ENCODE measurements at places on chromosomes 12 and 14.

GRCh38 chr12:45509187-45509586 lies 220.3 kb upstream of the ARID2 start:
- DNase-seq = no peak

DNA sequence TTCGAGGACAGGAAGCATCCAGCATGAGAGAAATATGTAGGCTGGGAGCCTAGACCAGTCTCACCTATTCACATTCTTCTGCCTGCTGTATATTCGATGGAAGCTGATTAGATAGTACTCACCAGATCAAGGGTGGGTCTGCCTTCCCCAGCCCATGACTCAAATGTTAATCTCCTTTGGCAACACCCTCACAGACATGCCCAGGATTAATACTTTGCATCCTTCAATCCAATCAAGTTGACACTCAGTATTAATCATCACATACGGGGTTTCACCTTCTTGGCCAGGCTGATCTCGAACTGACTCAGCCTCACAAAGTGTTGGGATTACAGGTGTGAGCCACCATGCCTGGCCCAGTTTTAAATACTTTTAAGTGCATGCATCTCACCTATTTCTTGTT lies 30.5 kb upstream of the SLC10A1 start:
- no peak for DNase-seq

DNA sequence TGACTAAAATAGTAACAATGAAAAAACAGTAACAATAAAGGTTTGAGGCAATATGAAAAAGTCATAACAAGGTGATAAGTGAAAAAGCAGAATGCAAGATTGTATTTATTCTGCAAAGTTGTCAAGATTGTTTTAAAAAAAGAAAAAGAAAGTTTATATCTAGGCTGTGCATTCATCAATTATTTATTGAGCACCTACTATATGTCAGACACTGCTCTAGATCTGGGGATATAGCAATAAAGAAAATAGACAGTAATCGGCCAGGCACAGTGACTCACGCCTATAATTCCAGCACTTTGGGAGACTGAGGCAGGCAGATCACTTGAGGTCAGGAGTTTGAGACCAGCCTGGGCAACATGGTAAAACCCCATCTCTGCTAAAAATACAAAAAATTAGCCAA lies 3.8 kb downstream of the PLA2G1B start:
- no peak for DNase-seq

DNA sequence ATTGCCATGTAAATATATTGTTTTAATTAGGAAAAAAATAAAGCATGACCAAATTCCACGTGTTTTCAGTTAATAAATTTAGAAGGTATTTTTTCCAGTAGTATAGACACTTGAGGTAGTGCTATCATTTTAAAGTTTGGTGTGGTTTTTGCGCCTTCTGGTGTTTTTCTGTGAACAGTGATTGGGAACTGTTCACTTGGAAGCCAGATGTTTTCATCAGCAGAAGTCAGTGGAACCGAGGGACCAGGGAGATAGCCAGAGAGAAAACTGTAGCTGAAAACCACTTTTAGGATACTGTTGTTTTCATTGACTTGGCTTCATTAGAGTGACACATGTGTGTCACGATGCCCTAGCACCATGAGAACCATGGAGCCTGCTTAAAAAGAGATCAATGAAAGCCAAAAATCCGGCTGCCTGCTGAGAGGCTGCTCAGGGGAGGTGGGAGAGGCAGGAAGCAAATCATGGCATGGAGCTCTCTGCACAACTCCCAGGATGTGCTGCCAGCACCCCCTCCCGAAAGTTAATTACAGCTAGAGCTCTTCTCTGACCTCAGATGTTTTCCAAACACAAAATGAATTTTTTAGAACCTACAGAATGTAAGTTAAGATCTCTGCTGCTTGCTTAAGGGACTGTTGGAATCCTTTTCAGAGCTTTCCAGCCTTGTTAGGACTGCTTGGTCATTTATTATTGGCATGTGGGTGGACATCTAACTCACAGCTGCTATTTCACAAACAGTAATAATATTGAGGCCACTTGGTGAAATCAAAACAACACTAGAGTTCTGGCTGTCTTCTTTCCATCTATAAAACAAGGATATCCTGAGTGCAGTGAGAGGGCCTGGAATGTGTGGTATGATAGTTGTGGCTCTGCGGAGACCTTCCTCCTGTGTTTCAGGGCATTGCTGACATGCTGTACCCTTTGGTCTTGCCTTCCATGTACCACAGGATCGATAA lies 192.3 kb downstream of the ANO4 start:
- no peak for DNase-seq

DNA sequence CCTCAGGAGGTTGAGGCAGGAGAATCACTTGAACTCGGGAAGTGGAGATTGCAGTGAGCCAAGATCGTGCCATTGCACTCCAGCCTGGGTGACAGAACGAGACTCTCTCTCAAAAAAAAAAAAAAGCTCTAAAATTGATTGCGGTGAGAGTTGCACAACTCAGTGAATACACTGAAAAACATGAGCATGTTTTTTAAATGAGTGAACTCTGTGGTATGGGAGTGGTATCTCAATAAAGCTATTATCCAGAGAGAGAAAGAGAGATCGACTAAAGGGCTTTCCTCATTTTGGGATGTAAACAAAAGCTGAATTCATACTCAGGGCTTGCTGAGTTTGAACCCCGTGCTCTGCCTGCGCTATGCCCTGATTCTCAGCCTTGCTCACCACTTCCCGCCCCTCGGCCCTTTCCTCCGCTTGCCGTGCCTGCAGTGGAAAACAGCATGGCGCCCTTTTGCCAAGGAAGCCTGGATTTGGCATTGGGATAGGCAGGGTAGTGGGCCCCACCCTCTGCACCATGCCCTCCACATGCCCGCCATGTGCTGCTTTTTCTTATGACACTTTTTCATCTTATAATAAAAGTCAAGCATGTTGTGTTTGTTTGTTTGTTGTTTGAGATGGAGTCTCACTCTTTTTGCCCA lies 102.5 kb downstream of the LGMN start:
- no peak for DNase-seq

- no peak for DNase-seq
Observed at GRCh38 chr12:103944964-103945363, 14.8 kb downstream of the HSP90B1 start.

- no peak for DNase-seq
Observed at GRCh38 chr14:37544407-37544806, 50.6 kb downstream of the FOXA1 start.

- DNase-seq = no peak
Observed at GRCh38 chr14:101132051-101132571, 228.6 kb upstream of the RTL1 start.

DNA sequence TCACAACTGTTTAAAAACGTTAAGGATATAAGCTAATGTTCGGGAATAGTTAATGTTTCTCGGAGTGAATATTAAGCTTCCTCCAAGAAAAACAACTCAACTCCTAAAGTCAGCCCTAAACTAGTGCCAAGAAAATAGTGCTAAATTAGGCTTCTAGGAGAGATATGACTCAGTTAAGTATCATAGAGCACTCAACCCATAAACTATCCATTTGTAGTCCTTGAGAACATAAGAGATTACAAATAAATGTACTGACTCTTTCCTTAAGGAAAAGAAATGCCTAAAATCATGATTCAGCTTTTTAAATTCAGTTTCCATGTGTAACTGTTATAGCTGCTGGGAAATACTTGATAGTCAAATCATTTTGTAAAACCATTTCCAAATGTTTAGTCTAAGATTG lies 117.1 kb downstream of the HMGA2 start:
- no peak for DNase-seq

DNA sequence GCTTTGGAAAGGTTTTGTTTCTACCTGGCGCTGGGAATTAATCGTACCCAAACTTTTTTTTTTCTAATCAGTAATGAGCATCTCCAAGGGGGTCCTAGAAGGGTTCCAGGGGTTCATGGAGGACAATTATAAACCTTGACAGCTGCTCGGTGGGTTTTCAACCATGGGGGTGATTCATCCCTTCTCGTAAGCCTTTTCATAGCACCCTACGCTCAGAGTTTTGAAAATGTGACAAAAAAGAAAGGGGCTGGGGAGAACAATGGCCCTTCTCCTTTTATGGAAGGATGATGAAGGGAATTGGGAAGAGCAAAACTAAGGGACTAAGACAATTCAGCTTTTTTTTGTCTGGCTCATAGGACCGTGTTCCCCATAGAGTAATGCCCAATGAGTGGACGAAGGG lies 196.7 kb downstream of the ZFP36L1 start:
- DNase-seq = no peak

DNA sequence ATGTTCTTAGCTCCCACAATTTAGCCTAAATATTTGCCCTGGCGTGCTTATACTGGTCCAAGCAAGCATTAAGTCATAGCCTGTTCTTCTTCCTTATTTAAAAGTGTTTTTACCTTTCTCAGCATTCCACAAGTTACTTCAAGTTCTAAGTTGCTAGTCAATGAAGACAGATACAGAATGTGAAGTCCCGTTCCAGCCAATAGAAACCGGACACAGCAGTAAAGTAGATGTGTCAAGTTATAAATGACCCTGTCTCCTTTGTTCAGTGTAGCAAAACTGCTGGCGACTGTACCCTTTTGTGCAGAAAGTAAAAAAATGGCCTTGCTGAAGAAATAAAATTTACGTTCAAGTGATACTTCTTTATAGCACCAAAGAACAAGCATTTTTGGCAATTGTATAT lies 3.9 kb downstream of the SNAPC1 start:
- no peak for DNase-seq

- DNase-seq = no peak
Observed at GRCh38 chr12:105733579-105733978, 403.1 kb downstream of the C12orf75 start.

- DNase-seq = no peak
Observed at GRCh38 chr14:101129521-101130167, 226.1 kb upstream of the RTL1 start.

- no peak for DNase-seq
Observed at GRCh38 chr12:70853326-70853725, 67.2 kb downstream of the PTPRR start.

DNA sequence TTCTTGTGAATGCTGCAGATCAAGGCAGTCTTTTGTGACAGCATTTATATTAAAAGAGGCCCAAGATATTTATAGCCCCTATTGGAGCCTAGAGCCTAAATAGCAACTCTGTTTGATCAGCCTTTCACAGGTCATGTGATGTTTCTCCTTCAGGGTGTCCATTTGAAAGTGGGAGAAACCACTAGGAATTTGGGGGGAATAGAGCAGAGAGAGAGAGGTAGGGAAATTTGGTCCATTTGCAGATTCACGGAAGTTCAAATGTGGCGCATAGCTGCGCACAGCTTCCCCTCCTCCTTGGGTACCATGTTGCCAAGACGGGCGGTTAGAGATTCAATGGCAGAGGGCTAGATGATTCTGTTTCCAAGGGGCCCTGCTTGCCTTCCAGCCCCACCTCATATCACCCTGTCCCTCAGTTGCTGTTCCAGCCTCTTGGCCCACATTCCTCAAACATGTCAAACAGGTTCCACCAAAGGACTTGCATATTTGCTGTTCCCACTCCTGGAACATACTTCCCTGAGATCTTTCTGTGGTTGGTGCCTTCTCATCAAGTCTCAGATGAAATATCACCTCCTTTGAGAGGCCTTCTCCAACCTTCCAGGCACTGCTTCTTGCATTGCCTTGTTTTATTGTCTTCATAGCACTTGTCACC lies 220.8 kb downstream of the CHST11 start:
- no peak for DNase-seq

DNA sequence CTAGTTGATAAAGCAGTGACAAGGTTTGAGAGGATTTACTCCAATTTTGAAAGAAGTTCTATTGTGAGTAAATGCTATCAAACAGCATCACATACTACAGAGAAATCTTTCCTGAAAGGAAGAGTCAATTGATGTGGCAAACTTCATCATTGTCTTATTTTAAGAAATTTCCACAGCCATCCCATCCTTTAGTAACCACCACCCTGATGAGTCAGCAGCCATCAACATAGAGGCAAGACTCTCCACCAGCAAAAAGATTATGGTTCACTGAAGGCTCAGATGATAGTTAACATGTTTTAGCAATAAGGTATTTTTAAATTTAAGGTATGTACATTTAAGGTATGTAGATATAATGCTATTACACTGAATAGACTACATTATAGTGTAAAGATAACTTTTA lies 122.1 kb upstream of the ARHGAP5 start:
- DNase-seq = no peak

DNA sequence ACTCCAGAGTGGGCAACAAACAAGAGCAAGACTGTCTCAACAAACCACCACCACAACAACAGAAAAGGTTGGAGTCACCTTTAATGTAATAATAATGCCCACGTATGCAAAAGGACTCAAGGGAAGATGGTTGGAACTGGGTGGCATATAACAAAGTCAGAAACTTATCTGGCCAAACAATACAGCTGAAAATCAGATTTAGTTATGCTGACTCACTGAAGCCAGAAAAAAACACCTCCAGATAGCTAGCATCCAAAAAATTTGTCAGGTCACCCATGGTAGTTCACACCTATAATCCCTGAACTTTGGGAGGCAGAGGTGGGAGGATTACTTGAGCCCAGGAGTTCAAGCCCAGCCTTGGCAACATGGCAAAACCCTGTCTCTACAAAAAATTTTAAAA lies 24.4 kb downstream of the SLC11A2 start:
- no peak for DNase-seq

- DNase-seq = no peak
Observed at GRCh38 chr14:101973356-101973755, 9.0 kb downstream of the DYNC1H1 start.

- no peak for DNase-seq
Observed at GRCh38 chr14:29805415-29806123, 122.1 kb downstream of the PRKD1 start.

DNA sequence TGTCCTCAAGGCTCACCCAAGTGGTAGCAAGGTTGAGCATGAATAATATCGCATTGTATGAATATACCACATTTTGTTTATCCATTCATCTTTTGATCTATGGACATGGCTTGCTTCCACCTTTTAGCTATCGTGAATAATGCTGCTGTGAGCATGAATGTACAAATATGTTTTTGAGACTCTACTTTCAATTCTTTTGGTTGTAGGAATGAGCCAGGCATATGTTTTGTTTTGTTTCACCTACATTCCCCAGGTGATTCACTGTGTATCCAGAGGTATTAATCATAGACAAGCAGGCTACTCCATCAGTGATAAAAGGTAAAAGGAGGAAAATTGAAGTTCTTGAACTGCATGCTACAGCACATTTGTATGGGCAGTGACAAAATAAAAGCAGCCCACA lies 35.8 kb downstream of the CDKL1 start:
- no peak for DNase-seq

- DNase-seq = no peak
Observed at GRCh38 chr12:114025935-114026334, 59.8 kb upstream of the RBM19 start.

DNA sequence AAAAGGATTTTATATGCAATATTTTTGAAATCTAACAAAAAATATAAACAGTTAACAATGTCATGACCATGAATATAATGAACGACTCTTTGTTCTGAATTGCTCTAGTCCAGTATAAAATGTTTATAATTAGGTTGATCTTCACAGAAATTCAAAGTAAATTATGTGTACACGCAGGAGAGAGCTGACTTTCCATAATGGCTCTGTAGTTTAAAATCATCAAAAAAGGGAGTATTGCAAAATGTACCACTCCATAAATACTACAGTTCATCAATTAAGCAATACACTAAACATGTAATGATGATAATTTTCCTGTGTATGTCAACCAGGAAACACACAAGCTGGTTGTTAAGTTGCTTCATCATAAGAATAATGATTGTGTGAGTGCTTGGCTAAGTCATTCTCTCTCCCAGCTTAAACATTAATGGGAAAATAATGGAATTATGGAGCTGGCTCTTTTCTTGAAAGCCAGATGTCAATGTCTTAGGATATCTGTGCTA lies 189.5 kb upstream of the PLEKHG7 start:
- DNase-seq = no peak
